Stimulated activated CD8-positive, alpha-beta memory T cell treated with anti-CD3 and anti-CD28 coated beads, Interleukin-2, amount 100 ng/mL, for 1 hour (primary cell): ENCODE measurements at places on chromosomes 4 and X.

DNA sequence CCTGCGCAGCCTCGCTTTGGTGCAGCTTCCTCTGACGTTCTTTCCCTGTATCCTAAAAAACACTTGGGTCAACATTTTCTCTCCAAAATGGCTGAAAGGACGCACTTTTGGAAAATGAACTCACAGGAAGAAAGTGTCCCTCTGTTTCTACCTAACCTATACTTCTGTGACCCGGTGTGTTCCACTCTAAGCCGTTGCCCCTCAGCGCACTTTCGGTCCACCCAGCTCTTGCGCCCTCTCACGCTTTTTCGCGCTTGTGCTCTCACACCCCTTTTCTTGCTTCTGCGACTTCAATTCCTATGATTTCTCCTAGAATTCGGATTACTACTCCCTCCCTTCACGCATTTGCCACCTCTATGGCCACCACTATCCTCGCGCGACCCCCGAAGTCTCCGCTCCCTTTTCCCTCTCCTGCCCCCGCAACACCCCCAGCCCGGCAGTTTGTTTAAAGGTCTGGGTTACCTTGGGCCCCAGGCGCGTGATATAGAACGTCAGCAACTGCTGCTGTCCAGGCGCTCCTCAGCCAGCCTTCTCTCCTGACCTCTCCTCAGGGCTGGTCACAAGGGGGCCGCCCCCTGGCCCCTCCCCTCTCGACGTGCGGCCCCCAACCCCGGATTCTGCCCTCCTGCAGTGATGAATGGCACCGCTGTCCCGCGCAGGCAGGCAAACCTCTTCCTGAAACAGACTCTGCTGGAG is at the start of gene USP51:
Gene USP51 (minus strand): TSS at position 535 of the 696 bp plus-strand sequence. CDS start 909 bp downstream, outside the sequence.
- no peak for DNase-seq

DNA sequence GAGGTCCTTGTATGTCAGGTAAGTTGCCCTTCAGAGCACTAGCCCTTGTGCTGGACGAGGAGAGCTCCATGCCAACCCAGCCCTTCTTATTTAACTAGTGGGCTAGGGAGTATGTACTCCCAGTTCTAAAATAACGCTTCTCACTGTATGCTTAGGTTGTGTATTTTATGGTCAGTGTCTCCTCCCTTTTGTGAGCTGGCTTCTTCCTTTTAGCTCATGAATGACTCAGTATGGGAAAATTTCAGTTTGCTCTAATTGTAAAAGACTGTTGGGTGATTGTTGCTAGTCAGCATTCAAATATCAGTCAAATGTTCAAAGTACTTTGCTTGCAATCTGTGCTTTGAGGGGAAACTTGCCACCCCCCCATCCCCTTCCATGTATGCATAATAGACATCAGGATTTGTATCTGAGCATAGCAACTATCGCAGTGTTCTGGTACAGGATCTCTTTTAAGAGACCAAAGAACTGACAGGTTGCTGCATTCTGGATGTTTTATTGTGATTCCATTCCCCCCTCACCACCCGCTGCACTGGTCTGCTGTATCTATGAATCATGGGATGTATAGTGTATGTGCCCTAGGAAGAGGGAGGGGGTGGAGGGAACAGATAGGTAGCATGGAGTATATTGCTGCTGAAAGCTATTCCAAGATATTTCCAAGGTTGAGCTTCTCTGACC is 34.7 kb downstream of the DLG3 start:
- no peak for DNase-seq

- DNase-seq, result no peak
Measured at GRCh38 chrX:100743009-100743607, 11.2 kb upstream of the SYTL4 start.

- DNase-seq, result no peak
Measured at GRCh38 chr4:118953276-118953675, 64.6 kb downstream of the SYNPO2 start.

GRCh38 chr4:48974979-48975640 is 11.0 kb upstream of the CWH43 start:
- DNase-seq, result no peak

DNA sequence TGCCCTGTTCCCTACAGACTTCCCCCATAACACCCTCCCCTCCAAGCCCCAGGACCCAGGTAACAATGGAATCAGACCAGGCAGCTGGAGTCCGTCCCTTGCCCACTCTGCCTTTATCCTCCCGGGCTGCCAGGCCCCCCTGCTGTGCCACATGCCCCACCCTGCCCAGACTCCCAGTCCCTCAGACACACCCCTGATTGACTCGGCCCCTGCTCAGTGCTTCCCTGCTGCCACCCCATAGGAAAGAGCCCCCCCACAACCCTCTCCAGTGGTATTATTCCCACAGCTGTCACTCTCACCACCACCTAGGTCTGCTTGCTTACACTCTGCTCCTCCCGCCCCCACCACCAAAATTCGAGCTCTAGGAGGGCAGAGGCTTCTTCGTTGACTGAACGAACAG is 4.7 kb upstream of the NAA10 start:
- DNase-seq, result no peak

DNA sequence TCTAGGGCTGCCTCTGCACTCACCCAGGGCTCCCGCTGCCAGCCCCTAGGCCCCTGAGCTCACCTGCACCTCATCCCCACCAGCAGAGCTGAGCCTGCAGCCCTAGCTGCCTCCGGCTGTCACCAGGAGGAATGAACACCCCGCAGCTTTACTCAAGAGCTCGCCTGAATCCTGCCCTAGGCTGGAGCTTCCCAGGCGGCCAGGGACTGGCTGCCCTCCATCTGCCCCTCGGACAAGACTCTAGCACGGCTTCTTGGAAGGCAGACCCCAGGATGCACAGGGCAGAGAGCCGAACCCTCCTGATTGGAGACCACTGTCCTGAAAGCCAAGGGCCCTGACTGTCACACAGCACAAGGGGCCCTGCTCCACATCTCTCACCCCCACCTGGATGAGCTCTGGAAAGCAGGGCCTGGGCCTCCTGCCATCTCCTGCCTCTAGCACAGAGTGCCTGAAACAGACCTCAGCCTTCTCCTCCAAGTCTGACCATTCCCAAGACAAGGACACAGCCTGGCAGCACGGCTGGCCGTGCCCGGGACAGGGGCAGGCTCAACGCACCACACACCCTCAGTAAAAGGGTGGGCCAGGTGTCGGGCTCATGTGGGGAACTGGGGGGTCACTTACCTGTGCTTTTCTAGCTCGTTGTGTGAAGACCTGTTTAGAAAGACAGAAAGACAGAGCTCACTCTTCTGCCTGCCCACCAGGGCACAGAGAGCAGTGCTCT is 4.4 kb downstream of the MXD4 start:
- no peak for DNase-seq

- no peak for DNase-seq
Measured at GRCh38 chr4:172868271-172868670, 300.3 kb upstream of the GALNT7 start.

DNA sequence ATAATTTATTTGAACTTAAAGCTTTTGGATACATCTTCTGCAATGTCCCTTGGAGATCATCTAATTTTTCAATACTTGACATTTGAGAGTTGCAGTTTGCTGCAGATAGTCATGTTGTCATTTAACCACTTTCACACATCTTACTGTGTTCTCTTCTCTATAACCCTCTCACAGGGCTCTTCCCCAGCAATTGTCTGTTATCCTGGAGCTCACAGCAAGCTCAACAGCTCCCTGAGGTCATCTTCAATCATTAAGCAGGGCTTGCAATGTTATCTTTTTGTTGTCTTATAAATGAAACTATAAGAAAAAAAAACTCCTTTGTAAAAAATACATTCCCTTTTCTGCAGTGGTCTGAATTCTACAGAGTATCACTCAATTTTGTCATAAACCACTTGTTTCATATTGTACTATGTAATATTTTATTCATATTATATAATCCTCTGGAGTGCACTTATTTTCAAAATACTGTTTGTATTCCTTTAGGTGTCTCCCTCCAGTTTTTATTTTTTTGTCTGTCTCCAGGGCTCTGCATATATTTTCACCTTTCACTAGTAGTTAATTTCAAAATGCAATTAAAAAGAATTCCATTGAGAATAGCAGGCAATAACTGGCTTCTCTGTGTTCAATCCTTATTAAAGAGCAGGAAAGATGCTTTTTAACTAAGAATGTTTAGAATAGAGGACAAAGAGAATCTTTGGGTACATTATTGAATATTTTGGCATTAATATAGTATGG is 106.3 kb upstream of the ARSJ start:
- DNase-seq, result no peak

GRCh38 chrX:133921764-133922389 is 63.5 kb downstream of the GPC3 start:
- no peak for DNase-seq

- no peak for DNase-seq
Measured at GRCh38 chr4:162157241-162157640, 6.6 kb downstream of the FSTL5 start.

GRCh38 chr4:163631288-163631687 is 136.8 kb downstream of the TMA16 start:
- no peak for DNase-seq

DNA sequence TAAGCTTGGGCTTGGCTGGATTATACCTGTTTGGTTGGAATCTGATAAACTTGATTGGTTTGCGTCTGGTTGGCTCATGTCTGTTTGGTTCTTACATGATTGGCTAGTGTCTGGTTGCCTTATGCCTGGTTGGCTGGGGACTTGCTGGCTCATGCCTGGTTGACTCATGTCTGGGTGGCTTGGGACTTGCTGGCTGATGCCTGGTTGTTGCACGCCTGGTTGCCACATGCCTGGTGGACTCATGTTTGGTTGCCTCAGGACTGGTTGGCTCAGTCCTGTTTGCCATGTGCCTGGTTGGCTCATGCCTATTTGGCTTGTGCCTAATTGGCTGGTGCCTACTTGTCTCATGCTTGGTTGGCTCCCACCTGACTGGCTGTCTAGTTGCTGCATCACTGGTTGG is 104.5 kb downstream of the APOOL start:
- no peak for DNase-seq

DNA sequence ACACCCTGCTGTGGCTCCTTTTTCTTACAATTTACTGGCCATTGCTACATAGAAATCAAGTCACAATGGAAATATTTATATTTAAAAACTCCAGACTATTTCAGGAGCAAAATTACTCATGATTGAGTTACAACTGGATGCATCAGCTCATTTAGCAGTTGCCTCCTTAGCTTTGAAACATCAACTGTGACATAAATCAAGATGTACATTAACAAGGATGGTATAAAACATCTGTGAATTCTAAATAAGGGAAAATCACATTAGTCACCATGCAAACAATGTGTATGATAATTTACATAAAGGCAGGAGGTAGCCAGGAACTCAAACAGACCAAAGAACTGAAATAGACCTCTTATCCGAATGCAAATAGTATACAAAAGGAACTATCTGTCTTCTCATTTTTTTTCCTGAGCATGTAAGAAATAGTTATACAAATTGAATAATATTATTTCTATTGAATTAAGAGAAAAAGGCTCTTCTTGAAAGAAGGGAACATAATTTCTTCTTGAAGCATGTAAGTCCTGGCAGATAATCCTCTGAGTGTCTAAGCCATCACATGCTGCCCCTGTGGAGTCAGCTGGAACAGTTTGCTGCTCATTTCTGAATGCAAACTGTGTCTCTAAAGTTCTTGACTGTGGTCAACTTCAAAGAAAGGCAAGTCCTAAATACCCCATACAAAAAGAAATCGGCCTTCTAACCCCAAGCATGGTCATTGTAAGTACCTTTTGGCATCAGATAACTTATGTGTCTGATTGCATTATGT is 151.2 kb downstream of the NAA11 start:
- no peak for DNase-seq
